Mesothelial cell of epicardium (in vitro differentiated cells): ENCODE measurements at places on chromosomes 2 and 18. TPM values are rescaled to one million over a fixed set of nuclear protein-coding genes. Genes with fewer than 3 reads are reported as not detected.

GRCh38 chr2:205836477-205837221, 154.3 kb downstream of the NRP2 start:
- no peak overlapping the region for H3K4me3 ChIP-seq
- no peaks in the 10 kb centered on the region for H3K27me3 ChIP-seq
- H3K36me3 ChIP-seq: peaks cover 5% of the 10 kb centered on the region
- no peak overlapping the region for H3K27ac ChIP-seq
- peaks cover 38% of the 10 kb centered on the region for H3K4me1 ChIP-seq

DNA sequence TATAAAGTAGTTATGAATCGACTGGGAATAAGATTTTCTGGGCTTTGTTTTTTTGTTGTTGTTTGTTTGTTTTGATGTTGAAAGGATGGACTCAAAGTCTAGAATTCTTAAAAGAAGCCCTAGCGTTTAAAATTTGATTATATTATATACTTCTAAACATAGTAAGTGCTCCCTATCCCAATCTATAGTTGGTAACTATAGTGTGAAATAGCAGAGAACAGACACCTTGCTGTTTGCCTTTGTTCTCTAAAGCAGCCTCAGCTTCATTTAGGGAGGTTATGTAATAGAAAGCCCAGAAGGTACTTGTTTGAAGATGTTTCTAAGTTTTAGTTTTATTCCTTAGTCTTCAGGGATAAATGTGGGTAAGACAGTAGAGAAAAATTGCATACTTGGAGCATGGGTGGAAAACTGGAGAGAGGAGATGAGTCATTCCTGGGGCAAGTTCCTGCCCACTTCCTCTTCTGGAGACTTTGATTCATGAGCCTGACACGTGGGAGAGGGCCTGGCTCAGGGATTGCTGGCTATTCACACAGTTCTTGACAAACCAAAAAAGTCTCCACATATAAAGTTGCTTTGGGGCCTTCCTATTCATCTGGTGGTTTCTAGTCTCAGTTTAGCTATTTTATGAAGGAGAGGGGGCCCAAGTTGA, 131.9 kb downstream of the MYO1B start:
- peak overlapping the region; percentile 44 for H3K27ac ChIP-seq
- H3K36me3 ChIP-seq: peaks cover 10% of the 10 kb centered on the region
- H3K27me3 ChIP-seq: no peaks in the 10 kb centered on the region

DNA sequence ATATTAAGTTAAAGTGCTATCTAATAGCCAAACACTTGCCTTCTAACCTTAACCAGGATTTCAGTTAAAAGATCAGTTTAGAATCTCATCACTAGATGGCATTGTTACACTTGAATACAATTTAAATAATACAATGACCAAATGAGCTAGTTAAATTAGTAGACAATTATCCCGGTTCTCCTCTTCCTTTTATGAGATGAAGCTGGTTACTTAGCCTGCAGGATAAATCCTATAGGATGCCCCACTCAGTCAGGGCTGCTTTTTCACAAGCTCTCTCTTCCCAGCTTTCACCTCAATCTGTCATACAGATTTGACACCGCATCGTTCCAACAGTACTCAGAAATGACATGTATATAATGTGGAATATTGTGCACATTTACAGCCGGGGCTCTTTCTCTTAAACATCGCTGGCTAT, 678.8 kb downstream of the KCNJ3 start:
- H3K27me3 ChIP-seq: peaks cover 11% of the 10 kb centered on the region
- no peak overlapping the region for H3K4me3 ChIP-seq

DNA sequence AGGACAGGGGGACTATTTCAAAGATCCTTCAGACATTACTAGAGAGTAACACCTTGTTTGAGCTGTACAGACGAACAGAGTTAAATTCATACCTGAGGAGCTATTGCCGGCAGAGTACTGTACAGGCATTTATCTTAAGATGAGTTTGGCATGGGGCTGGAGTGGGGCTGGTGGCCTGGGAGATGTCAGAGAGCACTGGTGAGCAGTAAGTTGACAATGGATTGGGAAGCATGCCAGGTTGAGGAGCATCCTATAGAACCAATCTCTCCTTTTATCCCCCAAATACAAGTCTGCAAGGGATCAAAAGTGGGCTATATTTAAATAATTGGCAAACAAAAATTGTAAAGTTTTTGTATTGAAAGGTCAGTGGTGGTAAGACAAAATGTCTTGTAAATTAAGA, 58.6 kb downstream of the ADCYAP1 start:
- H3K27me3 ChIP-seq: peaks cover 2% of the 10 kb centered on the region
- H3K4me3 ChIP-seq: no peak overlapping the region

GRCh38 chr18:68181956-68182355, 533.0 kb downstream of the TMX3 start:
- no peak overlapping the region for H3K27ac ChIP-seq
- H3K4me3 ChIP-seq: no peak overlapping the region
- H3K36me3 ChIP-seq: no peaks in the 10 kb centered on the region
- H3K27me3 ChIP-seq: no peaks in the 10 kb centered on the region

GRCh38 chr2:141341444-141341843, 789.4 kb downstream of the LRP1B start:
- DNase-seq: no peak
- no peaks in the 10 kb centered on the region for H3K27me3 ChIP-seq
- peak overlapping the region; percentile 47 for H3K27ac ChIP-seq
- no peak overlapping the region for H3K4me3 ChIP-seq
- no peaks in the 10 kb centered on the region for H3K36me3 ChIP-seq

GRCh38 chr2:25316101-25316500, 25.6 kb downstream of the DNMT3A start:
- H3K4me3 ChIP-seq: no peak overlapping the region
- no peak for DNase-seq
- peaks cover 7% of the 10 kb centered on the region for H3K36me3 ChIP-seq
- no peaks in the 10 kb centered on the region for H3K27me3 ChIP-seq
- H3K4me1 ChIP-seq: peaks cover 24% of the 10 kb centered on the region
- H3K27ac ChIP-seq: no peak overlapping the region

GRCh38 chr2:88810017-88810416, 118.5 kb downstream of the RPIA start:
- no peak overlapping the region for H3K27ac ChIP-seq
- no peaks in the 10 kb centered on the region for H3K4me1 ChIP-seq
- no peaks in the 10 kb centered on the region for H3K36me3 ChIP-seq
- no peak for DNase-seq
- H3K4me3 ChIP-seq: no peak overlapping the region
- H3K27me3 ChIP-seq: no peaks in the 10 kb centered on the region

DNA sequence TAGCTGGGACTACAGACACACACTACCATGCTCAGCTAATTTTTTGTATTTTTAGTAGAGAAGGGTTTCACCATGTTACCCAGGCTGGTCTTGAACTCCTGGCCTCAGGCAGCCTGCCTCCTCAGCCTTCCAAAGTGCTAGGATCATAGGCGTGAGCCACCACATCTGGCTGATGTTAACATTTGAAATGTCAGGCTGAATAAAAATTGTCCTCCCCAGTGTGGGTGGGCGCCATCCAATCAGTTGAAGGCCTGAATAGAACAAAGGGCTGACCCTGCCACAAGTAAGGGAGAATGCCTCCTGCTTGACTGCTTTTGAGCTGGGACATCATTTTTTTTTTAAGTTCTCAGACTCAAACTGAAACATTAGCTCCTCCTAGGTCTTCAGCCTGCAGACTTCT, 21.0 kb upstream of the RHOB start:
- no peak overlapping the region for H3K4me3 ChIP-seq
- H3K36me3 ChIP-seq: no peaks in the 10 kb centered on the region
- no peak overlapping the region for H3K27ac ChIP-seq
- peaks cover 2% of the 10 kb centered on the region for H3K4me1 ChIP-seq
- no peak for DNase-seq

DNA sequence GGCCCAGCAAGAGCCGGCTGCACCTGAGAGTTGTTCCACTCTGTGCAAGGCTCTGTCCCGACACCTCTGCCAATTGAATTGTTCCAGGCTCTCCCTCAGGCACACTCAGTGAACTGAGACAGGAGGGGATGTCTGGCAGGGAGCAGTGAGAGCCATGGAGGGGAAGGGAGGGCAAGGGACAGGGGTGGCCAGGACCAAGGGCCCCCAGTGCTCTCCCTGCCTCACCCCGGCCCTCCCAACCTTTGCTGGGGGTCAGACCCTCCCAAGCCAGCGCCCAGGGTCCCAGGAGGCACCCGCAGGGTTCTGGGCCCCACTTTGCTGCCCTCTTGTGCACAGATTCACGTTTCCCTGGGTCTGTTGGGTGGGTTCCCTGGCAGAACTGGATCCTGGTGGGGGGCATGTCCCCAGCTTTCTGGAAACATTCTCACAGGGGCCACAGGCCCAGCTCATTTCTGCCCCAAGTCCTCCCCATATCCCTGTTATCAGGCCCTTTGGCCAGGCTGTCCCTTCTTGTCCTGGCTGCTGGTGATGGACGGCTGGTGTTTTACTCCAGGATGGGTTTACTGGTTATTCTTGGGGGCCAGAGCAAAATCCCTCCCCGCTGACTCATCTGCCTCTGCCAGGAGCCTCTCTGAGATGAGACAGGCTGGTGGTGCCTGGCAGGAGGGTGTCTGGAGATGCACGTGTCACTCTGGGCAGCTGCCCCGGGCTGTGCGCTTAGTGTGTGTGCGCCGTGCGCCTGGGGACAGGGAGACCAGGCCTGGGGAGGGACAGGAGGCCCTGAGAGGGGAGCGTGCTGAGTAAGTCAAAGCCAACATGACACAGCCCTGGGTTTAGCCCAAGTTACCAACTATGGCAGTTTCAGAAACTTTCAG, 136.5 kb upstream of the CTDP1 start:
- no peaks in the 10 kb centered on the region for H3K36me3 ChIP-seq
- DNase-seq: no peak
- H3K27me3 ChIP-seq: peaks cover 10% of the 10 kb centered on the region

DNA sequence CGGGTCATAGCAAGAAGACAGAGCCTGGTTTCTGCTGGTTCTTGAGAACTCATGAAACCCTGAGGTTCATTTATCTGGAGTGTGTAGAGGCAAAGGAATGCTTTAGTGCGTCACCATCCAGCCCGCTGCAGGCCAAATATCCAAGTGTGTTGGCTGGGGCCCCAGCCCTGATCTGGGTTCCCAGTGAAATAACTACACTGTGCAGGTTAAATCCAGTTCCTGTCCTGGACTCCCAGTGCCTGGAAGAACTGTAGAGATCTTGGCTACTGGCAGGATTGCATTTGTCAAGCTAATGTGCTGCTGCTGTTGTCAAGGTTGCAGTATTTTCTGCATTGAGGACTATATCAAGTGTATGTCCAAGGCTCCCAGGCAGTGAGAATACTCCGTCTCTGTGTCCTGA, 89.9 kb downstream of the MAPK4 start:
- DNase-seq: no peak
- no peak overlapping the region for H3K4me3 ChIP-seq

GRCh38 chr2:170228429-170228828, 50.5 kb downstream of the MYO3B start:
- H3K4me1 ChIP-seq: peaks cover 4% of the 10 kb centered on the region
- H3K27me3 ChIP-seq: no peaks in the 10 kb centered on the region
- H3K36me3 ChIP-seq: no peaks in the 10 kb centered on the region
- H3K4me3 ChIP-seq: no peak overlapping the region
- no peak overlapping the region for H3K27ac ChIP-seq

The PLCD4 gene
- 1.0 to 1.5 TPM (median 1.3 TPM) in 3 replicates for total RNA-seq

The RAPGEF4 gene
- 18.0 to 24.7 TPM (median 24.5 TPM) in 3 replicates for total RNA-seq

The HOXD1 gene
- not detected in 3 replicates for total RNA-seq

The CXCR2 gene
- total RNA-seq: 0.31 to 0.83 TPM (median 0.32 TPM) in 3 replicates

The SOWAHC gene
- 15.9 to 16.8 TPM (median 16.0 TPM) in 3 replicates for total RNA-seq
